Stimulated activated CD8-positive, alpha-beta memory T cell treated with anti-CD3 and anti-CD28 coated beads, Interleukin-7, amount 100 ng/mL, for 48 hours (primary cell): ENCODE measurements at places on chromosomes 11 and 22.

DNA sequence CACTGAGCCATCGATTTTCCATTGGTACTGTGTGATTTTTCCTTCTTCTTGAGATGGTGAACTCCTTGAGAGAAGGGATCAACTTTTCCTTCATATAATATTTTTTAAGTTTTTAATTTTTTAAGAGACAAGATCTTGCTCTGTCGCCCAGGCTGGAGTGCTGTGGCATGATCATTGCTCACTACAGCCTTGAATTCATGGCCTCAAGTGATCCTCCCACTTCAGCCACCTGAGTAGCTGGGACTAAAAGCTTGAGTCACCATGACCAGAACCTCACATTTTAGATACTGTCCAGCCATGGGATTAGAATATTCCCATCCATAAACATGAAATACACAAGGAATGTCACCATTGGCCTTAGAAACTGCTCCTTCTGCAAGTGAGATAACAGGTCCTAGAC lies 66.9 kb upstream of the CHRM4 start:
- DNase-seq = no peak

- DNase-seq = no peak
These were observed 20.7 kb downstream of the GRIK4 start for GRCh38 chr11:120532082-120532831.

- no peak for DNase-seq
These were observed 107.3 kb upstream of the BDNF start for GRCh38 chr11:27807596-27807995.

- no peak for DNase-seq
These were observed 131.9 kb downstream of the RASSF10 start for GRCh38 chr11:13140873-13141655.

DNA sequence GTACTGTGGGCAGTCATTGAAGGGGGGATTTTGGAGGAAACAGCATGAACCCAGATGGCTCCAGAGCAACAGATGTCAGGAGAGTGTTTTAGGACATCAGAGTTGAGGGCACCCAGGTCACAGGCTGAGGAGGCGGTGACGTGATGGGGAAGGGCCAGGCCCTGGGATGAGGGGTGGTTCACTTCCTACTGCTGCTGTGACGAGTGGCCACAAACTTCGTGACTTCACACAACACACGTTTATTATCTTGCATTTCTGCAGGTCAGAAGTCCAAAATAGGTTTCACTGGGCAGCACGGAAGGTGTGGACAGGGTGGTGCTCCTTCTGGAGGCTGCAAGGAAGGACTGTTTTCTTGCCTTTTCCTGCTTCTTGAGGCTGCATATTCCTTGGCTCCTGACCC lies 77.7 kb upstream of the RAB1B start:
- no peak for DNase-seq

DNA sequence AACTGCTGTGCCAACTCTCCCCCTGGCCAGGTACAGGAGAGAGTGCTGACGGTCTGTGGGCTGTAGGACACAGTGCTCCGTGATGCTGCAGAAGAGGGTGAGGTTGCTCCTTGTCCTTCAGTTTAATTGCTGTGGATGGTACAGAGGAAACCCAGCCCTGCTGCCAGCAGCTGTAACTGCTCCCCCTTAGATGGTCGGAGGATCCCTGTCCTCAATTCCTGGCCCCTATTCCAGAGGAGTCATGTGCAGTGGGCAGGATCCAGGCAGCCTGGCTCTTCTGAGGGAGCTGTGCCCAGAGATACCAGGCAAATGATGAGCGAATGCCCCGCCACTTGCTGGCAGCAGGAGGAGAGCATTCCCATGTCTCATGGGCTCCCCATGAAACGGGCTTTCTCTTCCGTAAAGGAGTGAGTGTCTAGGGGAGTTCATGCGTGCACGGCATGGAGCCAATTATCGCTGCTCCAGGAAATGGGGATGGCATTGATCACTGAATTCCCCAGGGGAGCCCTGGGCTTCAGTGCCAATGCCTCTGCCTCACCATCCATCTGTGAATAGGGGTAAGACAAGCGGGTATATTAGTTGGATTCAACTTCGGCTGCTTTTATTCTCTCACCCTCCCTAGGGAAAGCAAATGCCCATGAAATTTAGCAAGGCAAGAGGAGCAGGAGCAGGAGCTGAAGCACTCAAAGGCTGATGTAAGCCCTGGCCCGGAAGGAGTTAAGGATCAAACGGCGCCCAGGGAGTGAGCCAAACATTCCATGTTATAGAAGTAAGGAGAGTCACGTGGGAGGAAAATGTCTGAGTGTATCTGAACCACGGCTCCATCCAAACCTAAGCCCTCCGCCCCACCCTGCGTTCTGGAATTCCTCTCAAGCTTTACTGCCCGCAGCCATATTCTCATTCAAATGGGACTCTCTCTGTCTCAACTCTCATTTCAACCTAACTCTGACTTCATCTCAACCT lies 51.0 kb upstream of the CSNK2A3 start:
- DNase-seq = no peak

GRCh38 chr11:117520201-117520600 lies 192.5 kb downstream of the CEP164 start:
- DNase-seq = no peak

DNA sequence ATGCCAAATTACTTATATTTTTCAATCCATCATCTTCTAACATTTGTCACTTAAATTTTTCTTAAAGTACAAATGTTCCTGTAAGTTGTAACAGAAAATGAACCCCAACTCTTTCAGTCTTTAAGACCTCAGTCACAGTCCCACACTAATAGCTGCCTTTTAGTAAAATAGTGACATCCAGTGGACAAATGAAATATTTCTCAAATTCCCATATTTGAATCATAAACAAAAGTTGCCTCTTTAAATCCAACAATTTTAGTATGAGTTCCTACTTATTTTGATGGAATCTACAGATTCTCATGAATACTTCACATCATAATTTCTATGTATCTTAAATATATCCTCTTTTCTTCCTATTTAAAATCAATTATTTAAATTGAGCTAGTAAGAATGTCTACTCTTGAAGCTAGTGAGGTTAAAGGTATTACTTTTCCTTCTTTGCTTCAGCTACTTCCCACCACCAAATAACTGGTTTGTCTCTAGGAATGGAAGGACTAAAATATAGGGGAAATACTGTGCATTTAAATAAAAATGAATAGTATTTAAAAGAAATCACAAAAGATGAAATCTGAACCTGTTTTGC lies 9.2 kb downstream of the LIN7C start:
- DNase-seq = no peak

DNA sequence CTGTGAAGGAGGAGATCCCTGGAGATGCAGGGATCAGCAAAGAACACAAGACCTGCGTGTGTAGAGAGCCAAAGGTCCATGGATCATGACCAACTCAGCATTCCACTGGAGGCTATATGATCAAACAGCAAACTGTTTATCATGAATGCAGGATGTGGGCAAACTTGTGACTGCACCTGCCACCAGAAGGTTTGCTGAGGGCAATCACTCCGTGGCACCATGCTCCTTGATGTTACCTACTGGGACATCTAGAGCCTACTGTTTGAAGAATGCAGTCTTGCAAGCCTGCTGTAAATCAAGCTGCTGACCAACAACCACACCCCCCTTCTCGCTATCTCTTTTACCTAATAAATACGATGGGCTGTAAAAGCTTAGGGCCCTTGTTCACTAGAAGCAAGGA lies 9.7 kb downstream of the SCGB1D2 start:
- DNase-seq = no peak

DNA sequence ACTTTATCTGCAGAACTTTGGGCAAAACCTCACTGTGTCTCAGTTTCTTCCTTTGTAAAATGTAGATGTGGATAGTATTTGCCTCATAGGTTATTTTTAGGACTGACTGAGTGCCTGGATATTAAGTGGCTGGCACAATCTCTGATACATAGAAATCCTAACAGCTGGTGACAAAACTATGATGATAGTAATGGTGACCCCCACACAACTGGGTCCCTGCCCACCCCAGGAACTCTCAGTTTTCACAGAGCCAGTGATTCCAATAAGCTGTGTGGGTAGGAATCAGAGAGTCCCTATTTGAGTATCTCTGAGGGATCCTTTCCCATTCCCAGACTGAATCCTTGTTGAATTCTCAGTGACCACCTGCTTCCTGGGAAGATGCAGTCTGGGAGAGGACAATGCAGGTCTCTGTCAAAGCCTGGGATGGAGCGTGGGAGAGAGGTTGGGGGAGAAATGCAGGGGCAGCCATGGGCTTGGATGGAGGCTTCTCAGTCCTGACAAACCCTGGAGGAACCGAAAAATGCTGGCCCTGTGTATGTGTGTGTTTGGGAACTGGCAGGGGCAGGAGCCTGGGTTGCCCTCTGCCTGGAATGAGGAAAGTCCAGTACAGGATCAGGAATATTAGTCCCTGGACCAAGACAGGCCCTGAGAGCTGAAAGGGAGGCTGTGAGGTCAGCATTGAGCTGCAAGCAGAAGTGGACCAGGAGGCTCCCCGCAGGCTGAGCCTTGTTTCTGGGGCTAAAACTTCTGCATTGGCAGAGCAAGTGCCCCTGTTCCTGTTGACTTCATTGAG lies 6.1 kb upstream of the P2RY6 start:
- DNase-seq = no peak

DNA sequence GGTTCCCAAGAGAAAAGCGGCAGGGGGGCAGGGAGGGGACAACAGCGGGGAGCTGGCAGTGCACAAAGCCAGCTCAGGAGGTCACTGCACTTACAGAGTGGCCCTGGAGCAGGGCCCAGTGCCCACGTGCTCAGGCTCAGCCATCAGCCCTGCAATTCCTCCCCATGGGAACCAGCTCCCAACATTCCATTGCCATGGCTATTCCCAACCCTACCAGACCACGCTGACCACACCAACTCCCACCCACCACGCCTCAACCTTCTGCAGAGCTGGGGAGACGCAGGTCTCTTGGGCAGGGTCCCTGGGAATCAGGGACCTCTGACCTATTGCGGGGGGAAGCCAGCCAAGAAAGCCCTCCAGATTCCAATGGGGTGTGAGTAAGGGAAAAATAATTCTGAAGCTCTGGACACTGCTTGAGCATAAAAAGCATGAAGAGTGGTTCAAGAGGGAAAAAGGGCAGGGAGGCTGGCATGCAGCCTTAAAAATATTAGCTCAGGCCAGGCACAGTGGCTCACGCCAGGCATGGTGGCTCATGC lies 38.3 kb upstream of the TFIP11 start:
- DNase-seq = no peak

DNA sequence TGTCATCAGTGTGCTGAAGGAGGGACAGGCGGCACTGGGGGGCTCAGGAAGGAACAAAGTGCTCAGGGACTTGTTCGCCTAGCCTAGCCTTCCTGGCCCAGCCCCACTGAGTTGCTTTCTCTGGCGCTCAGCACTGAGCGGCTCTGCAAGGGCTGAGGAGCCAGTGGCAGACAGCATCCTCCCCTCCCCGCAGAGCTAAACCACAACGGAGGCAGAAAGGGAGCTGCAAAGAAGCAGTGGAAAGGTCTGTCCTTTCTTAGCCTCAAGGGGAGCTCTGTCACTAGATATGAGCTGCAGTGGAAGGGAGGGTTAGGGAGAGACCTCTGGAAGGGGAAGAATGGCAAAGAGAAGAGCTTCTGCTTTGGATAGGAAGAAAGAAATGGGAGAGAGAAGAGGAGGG lies 89.7 kb upstream of the PHOX2A start:
- DNase-seq = no peak

- no peak for DNase-seq
These were observed 33.6 kb downstream of the TBC1D22A start for GRCh38 chr22:46795845-46796565.

- DNase-seq = no peak
These were observed 26.8 kb downstream of the TNRC6B start for GRCh38 chr22:40204321-40205116.

GRCh38 chr11:14418801-14419417 lies 59.9 kb upstream of the RRAS2 start:
- no peak for DNase-seq

DNA sequence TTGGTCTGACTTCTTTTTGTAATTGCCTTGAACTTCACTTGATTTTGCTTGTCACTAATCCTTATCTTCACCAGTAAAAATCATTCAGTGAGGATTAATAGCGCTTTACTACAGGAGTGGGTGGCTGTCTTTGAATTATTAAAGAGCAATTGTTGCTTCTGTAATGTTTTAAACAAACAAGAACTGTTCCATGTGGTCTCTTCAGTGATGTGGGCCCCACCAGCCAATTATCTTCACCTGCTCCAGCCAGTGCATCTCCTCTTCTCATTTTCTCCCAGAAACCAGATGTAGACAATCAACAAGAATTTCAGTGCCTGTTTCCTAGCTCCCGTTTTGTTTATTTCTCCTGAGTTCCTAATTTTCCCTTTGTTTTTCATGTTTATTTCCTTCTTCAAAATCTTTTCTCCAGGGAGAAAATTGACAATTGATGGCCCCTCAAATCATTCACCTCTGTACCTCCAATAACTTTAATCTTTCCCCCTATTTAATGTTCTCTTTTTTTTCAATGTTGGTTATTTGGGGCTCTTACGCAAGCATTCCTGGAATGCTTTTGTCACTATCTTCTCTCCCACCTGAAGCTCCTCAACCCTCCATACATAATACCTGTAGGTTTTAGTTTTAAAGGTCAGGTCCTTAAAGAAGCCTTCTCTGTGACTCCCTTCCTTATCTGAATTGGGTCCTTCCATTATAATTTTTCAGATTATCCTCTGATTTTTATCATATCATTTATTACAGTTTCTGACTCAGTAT lies 115.1 kb downstream of the ARFGAP2 start:
- no peak for DNase-seq

DNA sequence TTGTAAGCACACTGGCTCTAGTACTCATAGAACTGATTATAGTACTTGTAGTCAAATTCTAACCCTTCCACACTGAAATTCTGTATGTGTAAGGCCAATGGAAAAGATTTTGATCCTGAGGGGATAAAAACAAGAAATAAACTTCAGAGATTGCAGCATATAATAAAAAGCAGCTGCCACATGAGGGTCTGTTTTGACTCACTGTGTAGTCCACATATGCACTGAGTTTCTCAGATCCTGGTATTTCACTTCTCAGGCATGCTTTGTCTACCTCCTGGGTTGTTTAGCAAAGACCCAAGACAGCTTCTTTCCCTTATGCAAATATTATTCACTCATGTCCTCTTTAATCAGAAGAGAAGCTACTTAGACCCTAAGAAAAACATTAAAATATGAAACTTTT lies 71.1 kb upstream of the SLC5A12 start:
- no peak for DNase-seq

GRCh38 chr22:45127866-45128265 lies 35.9 kb upstream of the NUP50 start:
- DNase-seq = no peak

- DNase-seq = no peak
These were observed 152.2 kb downstream of the ADAMTS15 start for GRCh38 chr11:130600616-130601015.

DNA sequence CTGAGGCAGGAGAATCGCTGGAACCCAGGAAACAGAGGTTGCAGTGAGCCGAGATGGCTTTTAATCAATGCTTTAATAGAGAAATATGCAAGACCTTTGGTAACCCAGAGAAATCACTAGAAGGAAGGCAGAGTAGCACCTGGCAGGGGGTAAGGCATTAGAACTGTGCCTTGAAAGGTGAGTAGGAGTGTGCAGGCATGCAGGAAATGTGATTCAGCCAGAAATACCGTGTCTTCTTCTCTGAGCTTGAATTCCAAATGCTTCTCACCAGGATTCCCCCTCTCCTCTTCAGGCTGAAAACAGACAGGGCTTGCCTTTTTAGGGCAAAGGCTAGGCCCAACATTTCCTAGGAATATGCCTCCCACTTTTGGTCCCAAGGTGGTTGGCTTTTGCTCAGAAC lies 51.0 kb downstream of the OR4D9 start:
- no peak for DNase-seq
